ENCODE measurements at places on chromosomes 3 and 15. TPM values are rescaled to one million over a fixed set of nuclear protein-coding genes. Genes with fewer than 3 reads are reported as not detected.

DNA sequence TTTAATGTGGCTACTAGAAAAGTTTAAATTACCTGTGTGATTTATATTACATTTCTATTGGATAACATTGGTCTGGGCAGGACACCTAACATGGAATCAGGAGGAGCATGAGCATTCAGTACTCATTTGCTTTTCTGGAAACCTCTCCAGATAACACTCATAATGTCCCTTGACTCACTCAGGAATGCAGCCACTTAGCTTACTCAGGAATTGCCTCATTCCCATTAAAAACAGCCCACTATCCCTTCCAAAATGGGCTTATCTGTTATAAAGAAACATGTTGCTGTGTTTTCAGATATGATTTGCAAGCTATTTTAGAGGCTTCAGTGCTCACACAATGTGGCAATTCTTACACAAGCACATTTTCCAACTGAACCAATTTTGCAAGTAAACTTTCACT, 17.1 kb downstream of the GBE1 start:
- peak; percentile 17 for DNase-seq

DNA sequence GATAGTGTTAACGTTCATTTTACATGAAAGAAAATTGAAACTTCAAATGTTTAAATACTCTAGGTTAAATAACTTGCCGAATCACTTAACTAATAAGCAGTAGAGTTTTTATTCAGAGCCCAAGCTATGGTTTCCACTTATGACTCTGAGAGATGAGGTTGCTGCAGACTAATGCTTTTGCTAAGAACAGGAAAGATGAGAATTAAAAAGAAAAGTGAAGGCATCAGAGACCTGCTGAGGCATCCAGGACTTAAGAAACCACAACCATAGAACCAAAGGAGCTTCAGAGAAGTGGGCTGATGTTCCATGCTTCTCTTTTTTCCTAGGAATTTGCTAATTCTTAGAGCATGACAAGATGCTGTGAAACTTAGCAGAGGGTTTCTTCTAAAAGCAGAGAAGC, 9.5 kb downstream of the HMG20A start:
- no peak for DNase-seq

DNA sequence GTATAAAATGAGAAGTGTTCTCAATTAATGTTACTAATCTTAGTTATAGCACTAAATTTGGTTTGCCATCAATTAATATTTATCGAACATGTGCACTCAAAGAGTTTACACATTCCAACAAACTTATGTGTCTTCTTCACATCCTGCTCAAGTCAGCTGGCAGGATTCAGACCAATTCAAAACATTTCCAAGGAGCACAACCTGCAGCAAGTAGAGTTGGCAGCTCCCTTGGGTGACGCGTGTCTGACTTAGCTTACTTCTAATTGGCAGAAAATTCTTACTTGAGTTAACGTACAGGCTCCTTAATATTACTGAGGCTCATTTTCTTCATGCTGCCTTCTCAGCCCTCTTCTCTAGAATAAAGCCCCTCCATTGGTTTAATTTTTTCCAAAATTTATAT, 110.4 kb upstream of the PFN2 start:
- no peak for DNase-seq

GRCh38 chr15:49060710-49061495, 14.7 kb upstream of the SECISBP2L start:
- DNase-seq, result no peak

GRCh38 chr3:151776259-151776740, 37.6 kb upstream of the AADAC start:
- no peak for DNase-seq

DNA sequence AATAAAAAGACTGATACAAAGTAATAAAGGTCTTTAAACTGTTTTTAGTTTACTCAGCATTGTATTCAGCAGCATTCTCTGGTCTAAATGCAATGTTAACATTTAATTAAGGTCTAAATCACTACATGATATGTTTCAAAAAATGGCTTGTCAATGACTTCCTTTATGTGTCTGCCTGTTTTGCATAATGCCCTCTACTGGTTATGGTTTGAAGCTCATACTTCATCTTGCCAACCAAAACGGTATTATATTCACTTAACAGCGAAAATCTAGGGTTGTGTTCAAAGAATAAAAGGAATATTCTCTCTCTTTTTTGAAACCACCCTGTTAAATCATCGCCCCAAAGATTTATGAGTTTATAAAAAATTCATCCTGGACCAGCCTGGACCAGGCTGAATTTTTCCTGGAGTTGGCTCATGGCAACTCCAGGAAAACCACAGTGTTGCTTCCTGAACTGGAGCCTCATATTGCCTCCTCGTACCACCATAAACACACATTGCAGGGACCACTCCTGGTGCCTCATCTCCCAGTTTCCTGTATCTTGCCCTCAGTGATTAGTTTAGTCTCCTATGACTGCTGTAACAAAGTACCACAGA, 6.7 kb upstream of the NCEH1 start:
- DNase-seq, result no peak

- DNase-seq, result no peak
Observed at GRCh38 chr3:61893840-61894566, 332.6 kb downstream of the PTPRG start.

DNA sequence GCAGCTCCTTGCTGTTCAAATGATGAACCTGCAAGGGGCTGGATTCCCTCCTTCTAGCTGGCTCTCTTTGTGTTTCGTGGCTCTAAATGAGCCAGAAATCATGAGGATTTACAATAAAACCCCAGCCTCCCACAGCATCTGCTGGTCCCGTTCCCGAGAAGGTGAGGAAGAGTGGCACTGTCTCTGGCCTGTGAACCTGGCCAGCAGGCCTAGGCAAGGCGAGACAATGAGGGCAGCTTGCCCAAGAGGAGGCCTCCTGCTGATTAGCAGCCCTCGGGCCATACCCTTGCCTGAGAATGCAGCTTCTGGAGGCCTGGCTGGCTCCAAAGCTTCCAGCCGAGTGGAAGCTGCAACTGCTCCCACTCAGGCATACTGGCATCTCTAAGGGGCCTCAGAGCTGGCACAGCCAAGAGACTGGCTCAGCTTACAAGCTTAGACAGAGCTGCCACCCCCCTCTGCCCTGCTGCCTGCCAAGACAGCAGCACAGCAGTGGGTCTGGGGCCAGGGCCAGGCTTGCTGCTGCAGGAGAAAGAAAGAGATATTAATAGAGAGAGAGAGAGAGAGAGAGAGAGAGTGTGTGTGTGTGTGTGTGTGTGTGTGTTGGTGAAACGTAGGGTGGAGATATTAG, 76.5 kb downstream of the HMG20A start:
- DNase-seq, result no peak

DNA sequence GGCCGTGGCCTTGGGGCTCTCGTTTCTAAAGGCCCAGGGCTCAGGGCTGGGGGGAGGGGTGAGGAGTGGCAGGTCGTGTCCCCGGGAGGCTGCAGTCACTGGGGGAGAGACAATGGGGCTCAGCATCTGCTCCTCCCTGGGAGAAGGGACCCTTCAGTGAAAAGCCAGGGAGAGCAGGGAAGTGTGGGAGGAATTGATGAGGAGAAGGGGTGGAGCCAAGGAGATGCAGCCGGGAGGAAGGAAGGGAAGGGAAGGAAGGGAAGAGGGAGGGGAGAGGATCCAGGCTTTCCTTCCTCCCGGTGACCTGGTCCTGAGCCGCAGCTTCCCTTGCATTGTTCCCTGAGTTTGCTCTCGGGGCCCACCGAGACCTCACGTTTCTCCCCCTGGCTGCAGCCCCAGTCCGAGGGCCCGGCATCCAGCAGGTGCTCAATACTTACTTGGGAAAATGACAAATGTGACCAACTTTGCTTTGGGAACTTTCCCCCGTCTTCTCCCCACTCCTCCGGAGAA, 1.4 kb upstream of the ZNF710 start:
- DNase-seq, result peak; percentile 90

- no peak for DNase-seq
Observed at GRCh38 chr3:99878005-99878404, 60.3 kb downstream of the CMSS1 start.

GRCh38 chr3:13385373-13385965, 34.7 kb downstream of the NUP210 start:
- no peak for DNase-seq

DNA sequence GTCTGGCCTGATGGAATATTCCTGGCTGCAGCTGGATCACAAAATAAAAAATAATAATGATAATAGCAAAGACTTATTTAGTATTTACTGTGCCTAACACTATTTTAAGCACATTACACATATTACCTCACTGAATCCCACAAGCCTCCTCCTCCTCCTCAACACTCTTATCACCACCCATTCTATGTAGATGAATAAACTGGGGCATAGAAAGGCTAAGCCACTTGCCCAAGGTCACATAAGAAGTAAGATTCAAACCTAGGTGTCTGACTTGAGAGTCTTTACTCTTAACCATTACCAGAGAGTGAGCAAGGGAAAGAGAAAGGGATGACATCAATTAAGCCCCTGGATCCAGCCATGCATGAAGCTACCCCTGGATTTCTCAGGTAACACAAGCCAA, 493.1 kb downstream of the SHQ1 start:
- DNase-seq, result no peak

DNA sequence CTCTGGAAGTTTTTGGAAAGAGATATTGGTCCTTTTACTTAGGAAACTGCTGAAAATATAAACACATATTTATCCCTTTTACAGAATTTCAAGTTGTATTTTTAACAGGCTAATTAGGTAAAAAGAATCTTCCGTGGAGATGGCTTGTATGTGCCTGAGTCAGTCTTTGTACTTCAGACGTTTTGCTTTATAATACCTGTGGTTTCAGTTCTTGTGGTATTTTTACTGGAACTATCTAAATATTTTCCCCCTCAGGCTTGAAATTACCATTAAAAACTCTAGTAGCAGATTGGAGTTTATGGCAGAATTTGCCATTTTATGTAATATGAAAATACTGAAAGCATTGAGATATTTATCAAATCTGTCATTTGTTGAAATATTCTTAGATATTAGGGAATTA, 151.6 kb upstream of the CGNL1 start:
- no peak for DNase-seq

DNA sequence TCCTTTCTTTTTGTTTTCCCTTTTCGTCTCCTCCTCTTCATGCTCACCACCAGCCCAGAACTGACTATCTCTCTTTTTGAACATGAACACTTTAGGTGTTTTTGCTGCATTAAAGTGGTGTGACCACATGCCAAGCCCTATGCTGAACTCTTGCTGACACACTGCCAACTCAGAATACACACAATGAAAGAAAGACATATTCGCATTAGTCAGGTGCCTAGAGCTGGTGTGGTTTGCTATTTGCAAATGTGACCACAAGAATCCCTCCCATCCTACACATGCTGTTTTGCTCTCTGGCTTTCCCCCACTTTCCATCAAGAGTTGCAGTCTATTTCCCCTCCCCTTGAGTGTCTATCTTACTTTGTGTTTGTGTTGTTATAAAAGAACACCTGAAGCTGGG, 967.8 kb upstream of the CFAP20DC start:
- DNase-seq, result no peak

DNA sequence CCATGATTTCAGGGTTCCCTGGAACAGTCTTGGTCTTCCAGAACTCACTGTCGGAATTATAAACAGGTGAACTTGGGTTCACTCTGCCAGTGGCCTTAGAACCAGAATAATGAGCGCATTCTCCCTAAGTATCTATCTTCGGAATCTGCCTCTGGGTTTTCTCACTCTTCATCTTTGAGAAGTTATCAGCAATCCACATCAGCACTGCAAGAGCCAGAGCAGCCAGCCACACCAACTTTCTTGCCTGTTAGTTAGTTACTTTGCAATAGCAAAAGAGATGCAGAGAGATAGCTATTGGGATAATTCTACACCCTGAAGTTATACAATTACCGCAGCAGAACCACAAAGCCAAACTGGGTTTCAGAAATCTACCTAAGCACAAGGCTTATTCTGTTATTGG, 25.8 kb downstream of the GLB1 start:
- no peak for DNase-seq

- DNase-seq, result peak; percentile 31
Observed at GRCh38 chr3:41101231-41101630, 98.1 kb upstream of the CTNNB1 start.

DNA sequence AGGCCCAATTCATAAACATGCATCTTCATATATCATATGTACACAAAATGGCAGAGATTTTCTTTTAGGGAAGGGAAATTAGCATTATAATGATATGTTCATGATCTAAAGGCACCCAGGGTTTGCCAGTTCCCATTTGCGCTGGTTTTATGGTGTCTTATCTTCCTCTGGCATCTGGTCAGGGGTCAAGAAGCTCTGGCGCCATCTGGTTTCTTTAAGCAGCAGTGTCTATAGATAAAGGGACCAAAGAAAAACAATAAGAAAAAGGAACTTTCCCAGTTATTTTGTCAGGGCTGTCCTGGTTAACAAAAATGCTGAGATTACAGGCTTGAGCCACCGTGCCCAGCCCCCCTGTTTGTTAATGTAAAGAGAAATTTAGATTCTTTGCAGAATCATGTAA, 3.3 kb upstream of the DCP1A start:
- peak; percentile 83 for DNase-seq

DNA sequence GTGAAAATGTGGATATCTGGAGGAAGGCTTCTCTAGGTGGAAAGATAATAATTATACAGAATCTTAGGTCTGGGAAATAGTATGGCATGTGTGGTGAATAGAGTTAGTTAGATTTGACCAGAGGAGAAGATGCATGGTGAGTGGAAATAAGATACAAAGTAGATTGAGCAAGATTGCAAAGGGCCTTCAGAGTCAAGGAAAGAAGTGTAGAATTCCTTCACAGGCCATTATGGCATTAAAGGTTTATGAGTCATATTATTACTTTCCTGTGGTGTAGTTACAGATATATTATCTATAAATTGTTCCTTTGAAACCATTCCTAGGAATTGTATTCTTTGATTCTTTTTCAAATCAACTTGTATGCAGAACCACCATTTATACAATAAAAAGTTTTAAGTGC, 660.3 kb downstream of the SI start:
- no peak for DNase-seq

- DNase-seq, result no peak
Observed at GRCh38 chr3:136882571-136882970, 20.6 kb downstream of the NCK1 start.

- DNase-seq, result no peak
Observed at GRCh38 chr15:25797511-25797935, 65.6 kb downstream of the ATP10A start.

GRCh38 chr15:62269504-62269903, 104.4 kb upstream of the C2CD4B start:
- DNase-seq, result peak; percentile 44

- DNase-seq, result peak; percentile 28
Observed at GRCh38 chr3:129936757-129937156, 37.8 kb upstream of the TRH start.

GRCh38 chr3:189680723-189681122, 49.5 kb downstream of the TP63 start:
- no peak for DNase-seq

GRCh38 chr15:69782809-69783208, 314.9 kb downstream of the TLE3 start:
- DNase-seq, result no peak

The CLCN2 gene
- 9.2 TPM for total RNA-seq

The NME9 gene
- 0.14 TPM for total RNA-seq

The MGA gene
- total RNA-seq, result 58.9 TPM

The CASR gene
- total RNA-seq, result 0.56 TPM

The PLA2G4D gene
- not detected for total RNA-seq

The HRG gene
- total RNA-seq, result not detected

The RHCG gene
- not detected for total RNA-seq

The CDHR4 gene
- not detected for total RNA-seq

The GATM gene
- total RNA-seq, result 21.6 TPM

The CD200 gene
- 51.9 TPM for total RNA-seq

The GP5 gene
- total RNA-seq, result 0.12 TPM

The GPR62 gene
- 0.38 TPM for total RNA-seq

The HOMER2 gene
- 23.9 TPM for total RNA-seq

The ZNF860 gene
- 14.7 TPM for total RNA-seq

The GUCA1C gene
- not detected for total RNA-seq

The ADCY5 gene
- 10.2 TPM for total RNA-seq

The LIPH gene
- 0.16 TPM for total RNA-seq
